ENCODE measurements at places on chromosomes 1 and 21.

GRCh38 chr1:33347650-33347992 lies 26.7 kb upstream of the A3GALT2 start:
- no peak for DNase-seq

DNA sequence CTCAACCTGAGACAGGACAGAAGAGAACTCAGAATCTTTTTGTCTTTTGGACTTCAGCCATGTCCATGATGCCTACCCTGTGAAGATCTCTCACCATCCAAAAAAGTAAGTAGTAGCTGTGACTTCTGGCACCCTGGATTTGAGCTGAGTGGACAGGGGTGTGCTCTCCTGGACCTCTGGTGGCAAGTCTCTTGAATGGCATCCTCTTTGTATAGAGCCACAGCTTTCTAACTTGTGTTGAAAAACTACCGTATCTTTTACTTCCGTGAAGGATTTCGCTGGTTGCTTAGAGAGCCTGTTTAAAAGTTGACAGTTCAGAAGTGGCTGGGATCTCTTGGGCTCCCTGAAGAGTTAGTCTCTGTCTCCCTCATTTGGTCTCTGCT lies 1.8 kb downstream of the MFN2 start:
- DNase-seq, result no peak

DNA sequence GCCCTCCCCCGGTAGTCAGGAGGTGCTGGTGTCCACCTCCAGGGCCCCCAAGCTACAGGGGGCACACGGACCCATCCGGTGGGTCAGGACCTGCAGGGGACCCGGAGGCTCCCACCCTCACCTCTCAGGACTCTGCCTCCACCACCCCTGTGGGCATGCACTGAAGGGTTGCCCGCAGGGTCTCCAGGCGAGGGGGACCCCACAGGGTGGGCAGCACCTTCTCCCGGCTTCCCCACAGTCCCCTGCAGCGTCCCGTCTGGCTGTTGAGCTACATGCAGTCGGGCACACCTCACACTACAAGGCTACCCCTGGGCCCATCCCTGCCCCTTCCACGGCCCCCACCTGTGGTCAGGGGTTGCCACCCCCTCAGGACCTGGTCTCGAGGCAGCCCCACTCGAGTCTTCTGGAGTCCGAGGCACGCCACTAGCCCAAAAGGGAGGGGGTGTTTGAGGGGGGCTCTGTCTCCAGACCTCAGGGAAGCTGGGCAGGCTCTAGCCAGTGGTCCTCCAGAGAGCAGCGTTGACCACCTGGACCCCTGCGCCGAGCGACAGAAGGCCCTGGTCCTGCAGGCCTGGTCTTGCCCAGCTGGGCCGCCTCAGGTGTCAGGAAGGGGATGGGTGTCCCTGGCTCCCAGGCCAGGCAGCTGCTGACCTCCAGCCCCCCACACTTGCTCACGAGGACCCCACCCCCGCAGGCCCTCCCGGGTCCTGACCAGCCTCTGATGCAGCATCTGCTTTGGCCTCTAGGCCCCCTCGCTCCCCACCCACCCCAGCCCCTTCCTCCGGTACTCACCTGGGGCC lies 9.6 kb downstream of the PARS2 start:
- DNase-seq, result no peak

DNA sequence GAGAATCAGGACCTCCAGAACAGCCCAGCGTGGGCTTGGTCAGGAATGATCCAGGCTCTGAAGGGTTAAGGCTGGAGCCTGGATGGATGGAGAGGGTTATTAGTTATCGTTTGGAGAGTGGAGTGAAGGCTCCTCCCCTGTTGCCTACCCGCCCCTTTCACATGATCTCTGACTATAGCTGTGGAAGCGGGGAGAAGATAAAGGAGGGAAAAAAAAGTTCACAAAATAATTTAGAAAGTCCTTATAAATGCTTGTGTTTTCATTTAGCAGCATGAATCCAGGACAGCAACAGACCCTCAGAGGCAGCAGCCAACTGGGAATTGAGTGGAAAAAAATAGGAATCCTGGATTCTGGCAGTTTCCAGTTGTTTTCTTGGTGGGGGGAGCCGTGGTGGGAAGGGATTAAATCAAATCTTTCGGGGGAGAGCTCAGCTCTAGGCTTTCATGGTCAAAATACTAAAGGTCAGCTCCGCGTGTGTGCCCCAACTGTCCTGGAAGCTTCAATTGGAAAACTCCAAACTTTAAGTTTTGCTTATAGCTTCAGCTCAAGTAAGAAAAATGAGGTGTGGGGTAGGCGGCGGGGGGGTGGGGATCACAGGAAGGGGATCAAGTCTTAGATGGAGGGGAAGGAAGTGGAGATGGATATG lies 595 bp upstream of the DDR2 start:
- DNase-seq, result peak; percentile 6

GRCh38 chr1:237146241-237146640 lies 104.3 kb downstream of the RYR2 start:
- DNase-seq, result no peak

GRCh38 chr1:39808784-39809517 lies 20.3 kb upstream of the BMP8B start:
- no peak for DNase-seq

DNA sequence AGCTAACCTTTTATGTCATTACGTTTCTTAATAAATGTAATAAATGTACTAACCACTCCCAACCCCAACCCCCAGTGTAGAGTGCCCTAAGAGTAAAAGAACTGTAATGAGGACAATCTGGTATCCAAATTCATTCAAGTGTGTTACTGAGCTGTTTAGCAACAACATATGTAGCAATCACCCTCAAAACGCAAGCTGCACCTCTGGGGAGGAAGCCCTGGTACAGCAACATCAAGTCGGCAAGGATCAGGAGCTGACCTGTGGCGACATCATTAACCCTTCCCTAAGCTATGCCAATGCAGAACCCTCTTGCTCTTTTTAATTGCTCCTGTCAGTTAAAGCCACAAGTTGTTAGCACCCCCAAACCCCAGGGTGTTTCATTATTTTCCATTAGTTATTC lies 47.1 kb downstream of the STX6 start:
- DNase-seq, result no peak

DNA sequence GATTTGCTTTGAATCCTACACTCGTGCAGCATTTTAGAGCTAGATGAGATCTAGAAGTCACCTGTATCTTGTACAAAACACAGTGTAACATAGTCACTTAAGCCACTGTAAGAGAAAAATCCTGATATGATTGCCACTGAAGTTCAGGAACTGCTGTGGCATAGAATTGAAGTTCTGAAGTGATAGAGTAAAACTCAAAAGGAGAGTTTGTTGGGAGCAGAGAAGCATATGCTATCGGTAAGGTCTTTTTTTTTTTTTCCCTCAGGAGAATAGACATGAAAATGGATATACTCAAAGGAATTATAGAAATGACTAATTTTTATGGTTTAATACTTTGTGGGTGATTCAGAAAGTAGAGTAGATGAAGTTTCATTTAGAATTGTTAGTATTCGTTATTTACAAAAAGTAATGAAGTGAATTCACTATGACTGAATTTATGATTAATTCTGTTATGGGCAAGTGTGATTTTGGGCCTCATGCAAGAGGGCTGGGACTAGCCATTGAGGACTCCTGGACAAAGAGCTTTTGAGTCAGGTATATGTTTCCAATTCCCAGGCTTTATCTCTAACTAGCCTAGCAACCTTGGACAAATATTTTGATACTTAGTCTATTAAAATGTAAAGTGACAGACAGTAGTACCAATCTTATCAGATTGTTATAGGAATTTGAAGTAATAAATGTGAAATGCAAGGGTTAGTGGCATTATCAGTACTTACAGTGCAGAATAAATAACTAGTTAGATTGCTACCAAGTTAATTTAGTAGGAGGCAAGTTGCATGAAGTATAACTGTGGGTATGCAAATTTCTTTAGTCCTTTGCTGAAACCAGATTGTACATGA lies 3.1 kb downstream of the KCTD3 start:
- DNase-seq, result no peak

DNA sequence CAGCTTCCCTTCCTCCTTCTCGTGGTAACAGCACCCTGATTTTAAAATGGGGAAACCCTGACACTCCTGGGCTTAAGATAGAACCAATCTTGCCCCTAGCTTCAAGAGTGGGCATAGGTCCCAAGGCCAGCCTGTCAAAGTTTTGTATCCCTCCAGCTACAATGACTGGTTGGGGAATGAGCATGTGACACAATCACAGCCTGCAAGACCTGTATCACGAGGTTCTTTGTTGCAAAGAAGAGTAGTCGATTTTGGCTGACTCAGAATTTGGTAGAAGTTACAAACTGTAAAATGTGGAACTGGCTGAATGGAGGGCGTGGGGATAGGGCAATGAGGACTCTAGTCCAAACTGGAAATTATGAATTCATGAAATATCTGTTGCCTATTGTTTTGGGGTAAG lies 18.7 kb downstream of the CTSK start:
- DNase-seq, result no peak

GRCh38 chr1:22801761-22802160 lies 91.1 kb downstream of the EPHB2 start:
- DNase-seq, result peak; percentile 51

DNA sequence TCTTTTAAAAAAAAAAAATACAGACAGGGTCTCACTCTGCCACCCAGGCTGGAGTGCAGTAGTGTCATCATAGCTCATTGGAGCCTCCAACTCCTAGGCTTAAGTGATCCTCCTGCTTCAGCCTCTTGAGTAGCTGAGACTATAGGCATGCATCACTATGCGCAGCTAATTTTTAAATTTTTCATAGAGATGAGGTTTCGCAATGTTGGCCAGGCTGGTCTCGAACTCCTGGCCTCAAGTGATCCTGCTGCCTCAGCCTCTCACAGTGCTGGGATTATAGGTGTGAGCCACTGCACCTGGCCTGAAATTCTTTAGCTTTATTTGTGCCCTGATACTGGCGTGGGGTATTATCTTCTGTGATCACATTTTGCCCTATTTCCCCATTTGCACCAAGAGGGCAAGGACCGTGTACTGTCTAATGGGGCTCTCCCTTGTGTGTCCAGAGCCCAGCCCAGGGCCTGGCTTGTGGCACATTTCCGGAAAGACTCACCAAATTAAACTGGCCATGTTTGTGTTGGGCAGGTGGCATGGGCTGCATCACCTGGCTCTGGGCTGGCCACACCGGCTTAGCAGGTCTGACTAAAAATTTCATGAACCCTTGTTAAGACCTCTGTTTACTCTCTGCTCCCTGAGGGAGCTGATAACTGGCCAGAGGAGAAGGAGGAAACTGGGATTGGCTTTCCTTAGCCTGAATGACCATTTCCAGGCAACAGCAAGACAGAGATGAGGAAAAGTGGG lies 32.2 kb downstream of the TRIM62 start:
- no peak for DNase-seq

- DNase-seq, result peak; percentile 38
Measured at GRCh38 chr1:86155051-86155806, 1.3 kb downstream of the COL24A1 start.

GRCh38 chr21:18614303-18614702 lies 210.7 kb upstream of the TMPRSS15 start:
- DNase-seq, result no peak

- DNase-seq, result peak; percentile 49
Measured at GRCh38 chr1:54774820-54775498, 10.6 kb upstream of the PARS2 start.

DNA sequence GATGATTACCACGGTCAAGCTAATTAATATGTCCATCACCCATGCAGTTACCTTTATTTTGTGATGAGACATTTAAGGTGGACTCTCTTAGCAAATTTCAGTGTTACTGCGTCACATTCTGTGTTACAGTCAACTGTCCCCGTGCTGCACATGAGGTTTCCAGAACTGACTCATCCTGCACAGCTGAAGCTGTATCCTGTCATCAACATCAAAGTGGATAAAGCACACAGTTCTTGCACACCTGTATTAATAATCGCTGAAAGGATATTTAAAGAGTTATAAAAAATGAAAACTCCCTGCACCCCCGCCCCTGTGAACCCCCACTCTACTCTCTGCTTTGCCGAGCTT lies 3.4 kb upstream of the KRTAP10-5 start:
- no peak for DNase-seq

DNA sequence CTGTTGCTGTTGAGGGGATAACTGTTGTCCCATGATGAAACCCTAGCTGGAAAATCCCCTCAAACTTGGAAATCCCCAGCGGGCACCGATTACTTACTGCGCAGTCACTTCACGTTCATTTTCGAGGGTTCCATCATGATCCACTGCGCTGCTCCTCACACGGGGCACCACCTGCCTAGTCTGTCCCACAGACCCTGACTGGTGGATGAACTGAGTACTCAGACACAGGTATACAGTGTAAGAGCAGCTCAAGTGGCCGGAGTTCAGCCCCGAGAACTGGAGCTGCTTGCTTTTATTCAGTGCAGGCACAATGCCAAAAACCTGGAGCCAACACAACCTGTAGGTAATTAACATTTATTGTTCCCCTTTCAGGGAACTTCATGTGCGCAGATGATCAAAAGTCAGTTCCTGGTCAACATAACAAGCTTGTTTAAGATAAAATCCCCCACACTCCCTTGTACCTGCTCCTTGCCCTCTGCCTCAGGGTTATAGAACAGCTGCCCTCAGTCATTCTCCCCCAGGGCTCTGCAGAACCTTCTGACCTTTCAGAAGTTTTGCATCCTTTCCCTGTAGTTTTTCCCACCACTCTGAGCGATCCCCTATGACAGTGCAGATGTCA lies 46.5 kb upstream of the PRELP start:
- DNase-seq, result no peak

DNA sequence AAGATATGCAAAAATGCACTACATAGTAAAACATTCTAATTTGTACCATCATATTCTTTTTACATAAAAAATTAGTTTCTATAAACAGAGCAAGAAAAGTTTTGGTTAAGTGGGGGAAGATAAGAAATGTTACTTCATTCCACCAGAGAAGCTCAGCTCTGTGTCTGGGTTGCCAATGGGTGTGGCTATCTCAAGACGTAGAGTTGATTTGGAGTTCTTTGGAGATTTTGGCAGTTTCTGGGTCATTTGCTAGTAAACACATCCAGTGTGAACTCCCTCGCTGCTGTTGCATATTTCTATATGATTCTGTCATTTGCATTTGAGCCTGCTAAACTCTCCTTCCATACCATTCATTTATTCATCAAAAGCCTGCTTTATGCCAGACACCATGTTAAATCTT lies 7.2 kb downstream of the RGL1 start:
- no peak for DNase-seq

DNA sequence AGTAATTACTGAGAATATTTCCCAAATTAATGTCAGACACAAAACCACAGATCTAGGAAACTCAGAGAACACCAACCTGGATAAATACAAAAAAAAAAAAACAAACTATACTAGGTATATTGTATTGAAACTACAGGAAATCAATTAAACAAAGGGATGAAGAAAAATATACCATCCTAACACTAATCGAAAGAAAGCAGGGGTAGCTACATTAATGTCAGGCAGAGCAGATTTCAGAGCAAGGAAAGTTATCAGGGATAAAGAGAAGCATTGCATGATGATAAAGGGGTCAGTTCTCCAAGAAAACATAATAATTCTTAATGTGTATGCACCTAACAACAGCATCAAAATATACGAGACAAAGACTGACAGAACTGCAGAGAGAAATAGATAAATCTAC lies 89.9 kb downstream of the TOMM20 start:
- no peak for DNase-seq
